ENCODE measurements at places on chromosomes 2 and 18.

DNA sequence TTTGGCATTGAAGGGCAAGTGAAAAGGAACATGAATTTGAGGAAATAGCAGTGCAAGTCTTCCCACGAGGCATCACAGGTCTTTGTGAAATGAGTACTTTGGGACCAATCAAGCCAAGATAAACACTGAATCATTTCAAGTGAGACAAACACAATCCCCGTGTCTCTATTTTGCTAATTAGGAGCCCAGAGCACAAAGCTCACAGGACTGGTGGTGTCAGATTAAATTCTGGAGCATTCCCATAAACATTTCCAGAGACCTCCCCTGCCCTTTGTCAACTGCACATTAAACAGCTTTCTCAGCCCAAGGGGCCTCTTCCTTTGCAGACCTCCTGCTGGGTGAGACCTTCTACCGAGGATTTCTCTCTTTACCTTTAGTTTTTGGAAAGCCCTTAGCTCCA lies 50.7 kb downstream of the DAPL1 start:
- peak; percentile 8 for DNase-seq

DNA sequence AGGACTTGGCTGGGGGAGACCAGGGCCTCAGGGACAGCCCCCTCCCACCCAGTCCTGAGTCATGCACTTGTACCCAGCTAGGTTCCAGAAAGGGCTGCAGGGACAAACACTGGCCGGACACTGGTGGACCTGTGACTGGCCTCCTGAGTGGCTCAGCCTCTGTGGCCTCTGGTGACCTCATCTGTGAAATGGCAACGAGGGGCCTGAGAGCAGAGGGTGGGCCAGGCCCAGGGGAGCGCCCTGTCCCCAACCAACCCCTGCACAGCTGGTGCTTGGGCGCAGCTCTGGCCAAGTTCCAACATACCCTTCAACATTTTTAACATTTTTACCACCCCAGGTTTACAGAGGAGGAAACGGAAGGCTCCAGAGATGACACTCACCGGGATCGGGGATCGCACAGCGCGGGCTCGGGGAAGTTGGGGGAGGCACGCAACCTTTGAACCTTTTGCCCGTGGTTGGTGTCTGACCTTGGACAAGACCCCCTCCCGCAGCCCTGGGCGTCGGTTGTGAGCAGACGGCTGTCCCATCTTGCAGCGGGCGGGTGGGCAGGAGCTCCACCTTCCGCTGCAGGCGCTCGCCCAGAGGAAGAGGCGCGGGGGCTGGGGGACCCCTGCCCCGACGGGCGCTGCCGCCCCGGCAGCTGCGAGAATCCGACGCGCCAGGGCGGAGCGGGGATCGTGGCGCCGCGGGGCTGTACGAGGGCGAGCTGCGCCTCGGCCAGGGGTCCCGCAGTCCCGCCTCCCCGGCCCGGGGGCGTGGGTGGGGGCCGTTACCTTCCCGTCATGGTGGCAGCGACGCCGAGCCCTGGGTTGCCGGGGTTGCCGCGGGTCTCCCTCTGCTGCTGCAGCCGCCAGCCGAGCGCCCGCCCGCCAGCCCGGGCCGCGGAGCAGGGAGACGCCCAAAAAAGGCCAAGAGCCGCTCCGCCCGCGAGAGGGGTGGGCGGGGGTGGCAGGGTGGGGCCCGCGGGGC lies 805 bp downstream of the LIMS2 start:
- peak; percentile 66 for DNase-seq

DNA sequence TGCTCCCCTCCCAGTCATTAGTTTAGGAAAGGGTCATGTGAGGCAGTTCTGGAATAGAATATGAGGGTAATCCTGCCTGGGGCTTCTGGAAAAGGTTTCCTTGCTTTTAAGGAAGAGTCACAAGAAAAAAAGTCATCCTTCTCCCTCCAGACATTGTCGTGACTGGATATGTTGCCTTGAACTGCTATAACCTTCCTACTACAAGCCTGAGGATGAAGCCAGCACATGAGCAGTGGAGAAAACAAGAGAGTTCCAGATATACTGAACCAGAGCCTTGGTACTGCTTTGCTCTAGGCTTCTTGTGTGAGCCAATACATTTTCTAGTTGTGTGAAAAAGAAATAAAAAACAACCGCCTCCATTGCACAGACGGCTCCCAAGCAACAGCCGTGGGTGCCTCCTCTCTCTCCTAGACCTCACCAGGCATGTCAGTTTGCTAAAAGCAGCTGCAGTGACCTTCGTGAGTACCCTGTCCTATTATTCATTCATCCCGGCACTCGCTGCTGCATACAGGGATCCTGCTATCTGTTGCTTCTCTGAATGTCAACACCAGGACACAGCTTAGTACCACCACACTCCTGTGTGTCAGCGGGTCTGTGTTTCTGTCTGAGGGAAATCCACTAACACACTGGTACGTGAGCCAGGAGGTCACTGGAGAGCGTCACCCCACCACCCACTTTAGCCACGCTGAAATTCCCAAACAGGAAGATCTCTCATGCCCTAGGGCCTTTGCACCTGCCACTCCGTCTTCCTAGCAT lies 186.7 kb downstream of the KLHL29 start:
- DNase-seq: no peak

DNA sequence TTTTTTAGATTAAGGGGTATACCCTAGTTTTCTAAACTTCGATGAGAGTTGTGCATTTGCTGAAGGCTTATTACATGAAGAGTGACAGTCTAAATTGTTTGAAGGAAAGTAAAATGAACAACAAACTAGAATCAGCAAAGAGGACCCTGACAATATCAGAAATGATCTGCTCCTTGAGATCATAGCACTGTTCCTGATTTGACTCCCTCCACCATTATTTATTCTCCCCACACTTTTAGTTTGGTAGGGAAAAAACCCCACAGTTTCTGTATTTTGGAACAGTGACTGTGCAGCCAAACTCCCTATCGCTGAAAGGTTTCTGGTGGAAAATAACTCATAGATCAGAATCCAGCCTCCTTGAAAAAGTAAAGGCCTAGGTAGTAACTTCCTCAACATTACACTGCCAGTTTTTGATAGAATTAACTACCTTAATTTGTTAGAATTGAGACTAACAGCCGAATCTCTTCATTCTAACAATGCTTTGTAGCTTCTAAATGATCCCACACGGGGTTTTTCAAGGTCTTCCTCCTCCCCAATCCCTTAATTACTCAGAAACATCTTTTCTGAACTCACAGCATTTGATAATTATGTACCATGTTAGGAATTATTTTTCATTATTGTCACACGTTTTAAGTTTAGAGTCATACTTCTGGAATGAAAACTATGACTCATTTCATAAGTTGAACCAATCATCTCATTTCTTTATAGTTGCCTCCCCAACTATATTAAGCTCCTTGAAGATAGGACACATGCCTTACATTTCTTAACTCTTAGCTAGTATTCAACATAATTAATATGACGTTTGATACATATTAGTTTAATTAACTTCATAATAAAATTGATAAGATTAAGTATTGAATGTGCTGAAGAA lies 2.9 kb downstream of the MYL12A start:
- DNase-seq: no peak

Measured in suppressor macrophage treated with lipopolysaccharide for 1 hour (primary cell).